ENCODE measurements at places on chromosomes 4 and X.

DNA sequence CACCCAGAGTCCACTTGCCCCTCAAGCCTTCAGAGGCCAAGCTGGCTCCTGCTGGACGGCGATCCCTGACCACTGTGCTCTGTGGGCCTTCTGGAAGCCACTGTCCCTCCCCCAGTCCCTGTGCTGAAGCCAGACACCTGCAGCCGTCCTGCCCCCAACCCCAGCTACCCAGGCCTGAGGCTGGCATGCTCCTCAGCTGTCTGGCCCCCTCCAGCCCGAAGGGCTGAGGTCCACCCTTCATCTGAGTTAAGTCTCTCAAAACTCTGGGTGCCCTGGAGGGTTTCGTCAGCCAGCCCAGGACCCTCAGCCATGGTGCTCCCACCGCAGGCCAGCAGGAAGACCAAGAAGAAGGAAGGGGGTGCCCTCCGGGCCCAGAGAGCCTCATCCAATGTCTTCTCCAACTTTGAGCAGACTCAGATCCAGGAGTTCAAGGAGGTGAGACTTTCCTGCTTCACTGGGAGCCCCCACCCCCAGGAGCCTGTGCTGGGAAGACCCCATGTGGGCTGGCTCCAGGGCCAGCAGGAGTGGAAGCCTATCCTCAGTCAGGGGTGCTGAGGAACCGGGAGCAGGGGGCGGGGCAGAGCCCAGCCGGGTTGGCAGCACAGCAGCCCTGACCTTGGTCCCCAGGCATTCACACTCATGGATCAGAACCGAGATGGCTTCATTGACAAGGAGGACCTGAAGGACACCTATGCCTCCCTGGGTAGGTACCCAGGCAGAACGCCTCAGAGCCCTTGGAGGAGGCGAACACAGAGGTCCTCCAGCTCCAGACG lies 4.2 kb downstream of the MYL5 start:
- no peak for DNase-seq

- no peak for DNase-seq
Measured at GRCh38 chr4:77960367-77960766, 96.8 kb upstream of the FRAS1 start.

DNA sequence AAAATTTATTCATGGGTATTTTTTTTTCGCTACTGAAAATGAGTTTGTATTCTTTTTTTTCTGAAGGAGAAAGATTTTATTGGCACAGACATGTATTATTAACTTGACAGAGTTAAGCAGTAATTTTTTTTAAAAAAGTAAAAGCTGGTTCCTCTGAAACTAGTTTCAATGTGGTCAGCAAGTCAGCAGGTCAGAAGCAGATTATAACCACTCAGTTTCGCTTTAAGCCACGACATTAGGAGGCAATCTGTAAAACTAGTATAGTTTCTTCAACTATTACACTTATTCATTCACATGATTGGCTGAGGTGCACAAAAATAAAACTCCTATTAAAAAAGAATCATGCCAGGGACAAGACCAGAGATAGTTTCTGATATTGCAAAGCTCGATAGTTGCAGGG lies 714.2 kb upstream of the PCDH7 start:
- DNase-seq: no peak

DNA sequence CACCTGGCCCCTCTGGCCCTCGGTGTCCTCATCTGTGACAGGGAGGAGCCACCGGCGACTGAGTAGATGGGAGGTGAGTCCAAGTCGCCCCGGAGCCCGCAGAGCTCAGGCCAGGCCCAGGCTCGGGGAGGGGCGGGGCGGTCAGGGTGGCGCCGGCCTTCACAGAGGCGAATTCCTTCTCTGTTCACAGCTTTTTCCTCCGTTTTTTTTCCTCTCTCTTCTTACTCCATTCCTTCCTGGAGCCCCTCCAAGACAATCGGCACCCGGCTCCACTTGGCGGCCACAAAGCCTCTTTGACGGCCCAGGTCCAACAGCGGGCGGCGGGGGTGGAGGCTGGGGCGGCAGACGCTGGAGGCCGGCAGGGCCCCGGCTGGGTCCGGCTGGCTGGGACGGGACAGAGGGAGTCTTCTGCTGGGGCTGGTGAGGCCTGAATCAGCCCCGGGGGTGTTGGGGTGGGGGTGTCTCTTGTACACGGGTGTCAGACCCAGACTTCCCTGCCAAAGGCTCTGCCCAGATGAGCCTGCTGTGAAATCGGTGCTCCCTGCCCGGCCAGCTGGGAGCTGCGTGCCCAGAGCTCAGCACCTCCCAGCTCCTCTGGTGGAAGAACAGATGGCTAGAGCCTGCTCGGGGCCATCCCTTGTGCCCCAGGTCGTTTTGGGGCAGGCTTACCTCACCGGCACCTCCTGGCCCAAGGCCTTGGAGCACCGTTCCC lies 22.6 kb downstream of the FGFRL1 start:
- DNase-seq: no peak

DNA sequence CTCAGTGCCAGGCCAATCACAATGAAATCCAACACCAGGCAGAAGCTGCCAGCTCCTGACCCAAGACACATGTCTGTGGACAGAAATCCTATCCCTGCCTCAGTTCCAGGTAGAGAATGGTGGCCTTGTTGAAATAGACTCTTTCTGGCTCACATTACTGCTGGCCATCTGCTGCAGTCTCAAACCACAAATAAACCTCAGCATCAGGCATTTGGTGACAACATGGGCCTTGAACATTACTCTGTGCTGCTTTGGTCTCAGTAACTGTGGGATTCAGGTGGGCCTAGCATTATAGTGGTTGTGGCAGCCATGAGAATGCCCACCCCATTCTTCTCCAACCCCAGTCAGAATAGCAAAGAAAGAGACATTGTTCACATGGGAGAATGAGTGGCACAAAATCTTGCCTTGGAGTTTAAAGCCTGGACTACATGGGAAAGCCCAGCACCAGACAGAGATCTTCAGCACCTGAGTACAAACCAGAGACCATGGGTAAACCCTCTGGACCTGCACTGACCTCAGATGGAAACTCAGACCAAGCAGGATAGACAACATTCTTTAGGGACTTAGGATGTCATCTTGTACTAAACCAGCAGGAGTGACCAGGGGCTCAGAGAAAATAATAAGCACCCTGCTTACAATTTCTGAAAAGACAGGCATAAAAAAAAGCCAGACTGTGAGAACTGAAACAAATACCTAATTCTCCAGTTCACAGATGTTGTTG lies 50.4 kb upstream of the TRAM1L1 start:
- DNase-seq: no peak

GRCh38 chr4:141356963-141357335 lies 136.3 kb downstream of the ZNF330 start:
- DNase-seq: no peak

GRCh38 chrX:110056419-110056818 lies 53.5 kb downstream of the TMEM164 start:
- no peak for DNase-seq

- DNase-seq: no peak
Measured at GRCh38 chr4:150348079-150348478, 233.9 kb upstream of the MAB21L2 start.

All from SHP77 treated with DMSO at 0.1 percent for 48 hours (cell line).